ENCODE measurements at places on chromosomes 1 and 21.

DNA sequence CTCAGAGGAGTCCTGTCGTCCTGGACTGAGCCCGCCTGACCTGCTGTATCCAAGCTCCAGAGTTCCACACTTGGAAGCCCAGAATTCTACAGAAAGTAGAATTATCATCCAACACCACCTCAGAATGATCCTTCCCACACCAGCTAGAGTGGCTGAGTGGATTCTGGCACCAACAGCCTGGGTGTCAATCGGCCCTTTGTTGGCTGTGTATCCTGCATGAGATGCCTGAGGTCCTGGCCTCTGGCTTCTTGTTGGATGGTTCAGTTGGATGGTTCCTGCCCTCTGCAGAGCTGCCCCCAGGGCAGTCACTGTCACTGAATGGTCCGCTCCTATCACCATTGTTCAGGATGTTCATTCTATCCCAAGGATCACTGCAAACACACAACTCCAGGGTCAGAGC, 49.8 kb downstream of the PGBD5 start:
- DNase-seq = no peak

DNA sequence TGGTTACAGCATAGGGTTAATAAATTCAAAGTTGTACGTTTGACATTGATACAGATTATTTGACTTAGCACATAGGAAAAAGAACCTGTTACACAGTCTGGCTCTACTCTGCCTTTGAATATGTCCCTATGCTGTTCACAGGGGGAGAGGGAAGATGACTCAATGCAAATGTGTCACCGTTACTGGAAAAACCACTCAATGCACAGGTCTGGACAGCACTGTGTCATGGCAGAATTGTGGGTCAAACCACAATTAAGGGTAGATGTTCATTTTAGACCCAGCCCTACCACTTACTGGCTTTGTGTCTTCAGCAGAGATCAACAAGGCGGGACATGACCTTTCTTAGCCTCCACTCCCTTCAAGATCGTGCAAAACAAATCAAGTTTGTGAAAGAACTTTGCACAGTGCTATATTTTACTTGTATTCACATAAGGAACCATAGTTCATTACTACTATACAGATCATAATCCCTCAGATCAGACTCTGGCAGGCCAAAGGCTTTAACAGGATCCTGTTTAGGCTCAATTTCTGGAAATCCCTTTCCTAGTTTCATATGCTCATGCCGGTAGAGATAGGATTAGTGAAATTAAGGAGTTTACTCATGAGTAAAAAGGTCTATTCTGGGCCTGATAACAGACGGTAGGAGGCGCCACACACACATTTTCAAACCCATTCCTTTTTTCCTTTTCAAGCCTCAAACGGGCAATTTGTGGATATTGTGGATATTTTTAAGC, 22.1 kb downstream of the EIF2D start:
- peak; percentile 89 for DNase-seq

GRCh38 chr1:207672522-207673130, 27.7 kb downstream of the CR1L start:
- DNase-seq = peak; percentile 30

GRCh38 chr1:1320666-1321448, 3.6 kb downstream of the INTS11 start:
- no peak for DNase-seq

- DNase-seq = no peak
These were observed 44.4 kb downstream of the COL11A1 start for GRCh38 chr1:103063921-103064320.

DNA sequence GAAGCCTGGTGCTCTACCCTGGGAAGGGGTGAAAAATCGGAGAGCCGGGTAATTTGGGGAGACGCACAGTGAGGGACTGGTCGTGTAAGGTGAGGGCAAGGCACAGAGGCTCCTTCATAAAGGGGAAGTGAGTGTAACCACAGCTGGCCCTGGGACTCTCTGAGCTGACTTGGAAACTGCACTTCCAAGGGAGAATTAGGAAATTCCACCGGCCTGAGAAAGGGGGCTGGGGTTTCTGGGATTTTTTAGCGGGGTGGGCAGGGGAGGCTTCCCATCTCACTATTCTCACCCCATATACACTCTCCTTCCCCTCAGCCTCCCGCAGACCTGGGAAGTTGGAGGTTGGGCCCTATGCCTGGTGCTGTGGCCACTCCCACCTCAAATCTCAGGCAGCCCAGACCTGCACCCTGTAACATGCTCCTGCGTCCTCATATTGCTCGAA, 88.3 kb upstream of the IPO9 start:
- no peak for DNase-seq

GRCh38 chr1:3688356-3689137, 36.2 kb downstream of the TP73 start:
- DNase-seq = no peak

- DNase-seq = no peak
These were observed 661.3 kb upstream of the USP24 start for GRCh38 chr1:55876276-55877060.

DNA sequence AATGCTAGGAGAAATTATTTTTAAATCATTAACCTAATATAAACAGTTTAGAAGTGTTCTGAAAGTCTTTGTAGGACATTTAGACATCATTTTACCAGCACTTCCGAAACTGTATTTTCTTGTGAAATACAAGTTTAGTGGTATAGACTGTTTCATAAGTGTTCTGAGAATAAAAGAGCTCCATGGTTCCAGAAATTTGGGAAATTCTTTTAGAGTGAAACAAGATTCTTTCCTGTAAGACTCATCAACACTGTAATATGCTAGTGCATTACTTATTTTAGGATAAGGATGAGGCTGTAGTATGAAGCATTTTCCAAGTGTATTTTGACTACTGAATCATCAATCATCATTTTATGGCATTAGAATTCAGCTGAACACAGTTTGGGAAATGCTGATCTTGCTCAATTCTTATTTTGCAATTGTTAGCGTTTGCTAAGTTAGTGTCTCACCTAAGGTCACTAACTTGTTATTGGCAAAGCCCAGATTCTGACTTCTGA, 73.4 kb downstream of the CEP350 start:
- DNase-seq = no peak

DNA sequence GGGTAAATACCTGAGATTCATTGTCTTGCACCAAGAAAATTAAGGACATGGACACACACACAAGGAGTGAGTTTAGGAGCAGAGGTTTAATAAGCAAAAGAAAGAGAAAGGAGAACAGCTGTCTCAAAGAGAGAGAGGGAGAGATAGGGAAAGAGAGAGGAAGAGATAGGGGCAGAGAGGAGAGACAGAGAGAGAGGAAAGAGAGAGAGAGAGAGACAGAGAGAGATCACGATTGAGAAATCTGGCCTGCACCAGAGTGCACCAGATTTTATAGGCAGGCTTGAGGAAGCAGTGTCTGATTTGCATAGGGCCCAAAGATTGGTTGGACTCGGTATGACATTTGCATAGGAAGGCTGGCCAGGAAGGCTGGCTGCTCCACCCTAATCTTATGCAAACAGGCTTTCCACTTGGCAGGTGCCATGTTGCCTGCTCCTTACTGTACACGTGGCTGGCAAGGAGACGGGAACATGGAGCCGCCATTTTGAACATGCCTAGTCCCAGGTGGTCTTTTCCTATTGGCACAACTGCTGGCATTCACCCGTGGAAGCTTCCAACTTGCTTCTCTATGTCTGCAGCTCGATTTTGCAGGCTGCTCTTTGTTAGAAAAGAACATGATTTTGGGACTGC, 419.9 kb downstream of the ZP4 start:
- no peak for DNase-seq

GRCh38 chr1:55275941-55276341, 60.8 kb upstream of the USP24 start:
- DNase-seq = peak; percentile 25

- DNase-seq = no peak
These were observed 271.4 kb upstream of the NR5A2 start for GRCh38 chr1:199756066-199756465.

GRCh38 chr1:40199126-40199525, 37.9 kb downstream of the RLF start:
- DNase-seq = no peak

- no peak for DNase-seq
These were observed 184.0 kb upstream of the C1orf87 start for GRCh38 chr1:60257531-60257930.

GRCh38 chr1:6864166-6864565, 78.9 kb downstream of the CAMTA1 start:
- DNase-seq = no peak

DNA sequence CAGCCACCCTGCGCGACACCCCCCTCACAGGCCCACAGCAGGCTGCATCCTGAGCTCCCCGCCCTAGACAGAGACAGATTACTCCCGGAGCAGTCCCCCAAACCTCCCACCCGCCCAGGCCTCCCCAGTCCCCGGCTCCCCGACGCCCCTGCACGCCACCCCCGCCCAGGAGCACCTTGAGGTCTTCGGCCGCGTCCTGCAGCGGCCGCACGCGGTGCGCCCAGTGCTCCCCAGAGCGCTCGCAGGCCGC, 731 bp downstream of the TRIM11 start:
- DNase-seq = peak; percentile 17

DNA sequence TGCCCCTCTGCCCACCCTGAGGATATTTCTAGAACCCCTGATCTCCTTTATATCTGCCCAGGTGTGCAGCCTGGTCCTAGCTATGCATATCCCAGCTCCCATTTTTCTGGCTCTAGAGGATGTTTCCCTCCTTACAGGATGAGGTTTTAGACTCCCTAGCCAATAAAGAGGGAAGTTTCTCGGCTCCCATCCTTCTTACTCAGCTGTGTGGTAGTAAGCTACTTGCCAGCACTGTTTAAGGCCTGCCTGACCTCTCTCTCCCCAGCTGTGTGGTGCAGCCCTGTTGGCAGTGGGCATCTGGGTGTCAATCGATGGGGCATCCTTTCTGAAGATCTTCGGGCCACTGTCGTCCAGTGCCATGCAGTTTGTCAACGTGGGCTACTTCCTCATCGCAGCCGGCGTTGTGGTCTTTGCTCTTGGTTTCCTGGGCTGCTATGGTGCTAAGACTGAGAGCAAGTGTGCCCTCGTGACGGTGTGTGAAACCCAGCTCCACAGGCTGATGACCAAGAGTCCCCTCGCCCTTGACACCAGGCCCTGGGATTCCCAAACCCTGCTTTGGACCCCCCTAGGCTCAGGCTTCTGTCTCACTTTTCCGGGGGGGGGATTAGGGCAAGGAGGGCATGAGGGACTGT, 7.8 kb upstream of the P3R3URF start:
- no peak for DNase-seq

DNA sequence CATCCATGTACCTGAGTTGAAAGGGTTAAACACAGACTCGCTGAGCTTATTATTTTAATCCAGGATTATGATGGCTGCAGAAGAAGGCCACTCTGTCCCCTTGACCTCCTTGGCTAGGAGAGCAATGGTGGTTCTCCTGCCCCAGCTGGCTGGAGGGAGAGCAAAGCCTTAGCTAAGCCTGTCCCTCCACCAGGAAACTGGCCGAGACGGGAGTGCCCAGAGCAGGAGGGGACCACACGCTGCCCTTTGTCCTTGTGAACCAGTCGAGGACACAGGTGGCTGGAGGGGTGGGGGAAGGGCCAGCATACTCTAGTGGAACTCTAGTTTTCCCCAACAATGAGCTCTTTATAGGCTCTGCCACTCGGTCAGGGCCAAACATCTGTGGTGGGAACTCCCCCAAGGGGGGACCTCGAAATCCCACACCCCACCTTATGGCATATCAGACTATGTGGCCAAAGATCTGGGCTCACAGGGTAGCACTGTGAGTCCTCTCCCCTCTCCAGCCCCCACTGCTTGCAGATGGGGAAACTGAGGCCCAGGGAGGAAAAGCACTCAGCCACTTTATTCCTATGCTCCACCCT, 12.9 kb downstream of the KIAA1614 start:
- DNase-seq = no peak

DNA sequence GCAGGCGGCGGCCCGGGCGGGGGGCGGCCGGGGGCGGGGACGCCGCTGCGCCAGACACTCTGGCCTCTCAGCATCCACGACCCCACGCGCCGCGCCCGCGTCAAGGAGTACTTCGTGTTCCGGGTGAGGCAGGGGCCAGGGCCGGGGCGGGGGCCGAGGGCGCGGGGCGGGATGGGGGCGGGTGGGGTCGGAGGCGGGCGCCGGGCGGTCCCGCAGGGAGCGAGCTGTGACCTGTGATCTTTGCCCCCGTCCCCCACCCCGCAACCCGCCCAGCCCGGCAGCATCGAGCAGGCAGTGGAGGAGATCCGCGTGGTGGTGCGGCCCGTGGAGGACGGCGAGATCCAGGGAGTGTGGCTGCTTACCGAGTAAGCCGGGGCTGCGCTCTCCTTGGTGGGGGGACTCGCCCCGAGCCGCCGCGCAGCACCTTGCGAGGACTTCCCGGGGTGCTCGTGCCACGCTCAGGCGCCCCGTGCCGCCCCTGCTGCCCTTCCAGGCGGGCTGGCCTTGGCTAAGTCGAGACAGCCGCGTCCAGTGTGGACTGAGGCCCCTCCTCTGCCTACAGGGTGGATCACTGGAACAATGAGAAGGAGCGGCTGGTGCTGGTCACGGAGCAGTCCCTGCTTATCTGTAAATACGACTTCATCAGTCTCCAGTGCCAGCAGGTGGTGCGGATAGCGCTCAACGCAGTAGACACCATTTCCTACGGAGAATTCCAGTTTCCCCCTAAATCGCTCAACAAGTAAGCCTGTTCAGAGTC, 514 bp downstream of the TPRG1L start:
- DNase-seq = no peak

DNA sequence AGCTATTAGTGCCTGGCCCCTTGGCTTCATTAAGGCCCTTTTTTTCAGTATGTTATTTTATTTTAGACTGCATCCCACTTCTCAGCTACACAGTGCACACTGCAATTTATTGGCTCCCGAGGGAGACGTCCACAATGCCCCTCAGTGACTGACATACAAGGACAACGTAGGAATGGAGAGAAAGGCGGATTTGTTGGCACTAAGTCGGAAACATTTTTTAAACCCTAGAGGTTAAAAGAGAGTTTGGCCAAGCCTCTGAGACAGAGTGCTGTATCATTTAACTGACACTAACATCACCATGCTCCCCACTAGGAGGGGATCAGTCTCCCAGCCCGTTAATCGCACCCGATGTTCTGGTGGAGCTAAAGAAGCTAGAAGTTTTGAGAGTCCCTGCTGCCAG, 45.7 kb upstream of the FOXD3 start:
- no peak for DNase-seq

DNA sequence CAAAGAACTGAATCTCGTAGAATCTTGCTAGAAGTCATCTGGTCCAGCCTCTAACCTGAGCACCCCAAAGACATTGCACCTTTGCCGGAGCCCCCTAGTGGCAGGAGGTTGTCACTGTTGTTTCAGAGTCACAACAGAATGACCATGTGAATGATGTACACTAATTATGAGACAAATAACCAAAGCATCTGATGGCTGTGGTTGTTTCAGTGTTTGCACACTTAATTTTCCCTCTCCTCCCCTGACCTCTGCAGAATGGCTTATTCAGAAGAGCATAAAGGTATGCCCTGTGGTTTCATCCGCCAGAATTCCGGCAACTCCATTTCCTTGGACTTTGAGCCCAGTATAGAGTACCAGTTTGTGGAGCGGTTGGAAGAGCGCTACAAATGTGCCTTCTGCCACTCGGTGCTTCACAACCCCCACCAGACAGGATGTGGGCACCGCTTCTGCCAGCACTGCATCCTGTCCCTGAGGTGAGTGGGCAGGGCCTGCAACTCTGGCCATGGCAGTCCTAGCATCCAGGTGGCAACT, 26.4 kb downstream of the TRAF5 start:
- peak; percentile 70 for DNase-seq

GRCh38 chr1:159172614-159173291, 1.3 kb downstream of the CADM3 start:
- no peak for DNase-seq

- no peak for DNase-seq
These were observed 122.3 kb downstream of the DISC1 start for GRCh38 chr1:231748760-231749415.

GRCh38 chr1:115089420-115090185, at the start of gene TSPAN2:
TSS of gene TSPAN2 (minus strand) at chr1:115089503. CDS start at chr1:115089432, 71 bp downstream.
- DNase-seq = peak; percentile 41
